ENCODE measurements at places on chromosomes 3 and 15. TPM values are rescaled to one million over a fixed set of nuclear protein-coding genes. Genes with fewer than 3 reads are reported as not detected.

GRCh38 chr3:134809427-134810051 lies 14.5 kb downstream of the EPHB1 start:
- no peak for DNase-seq

DNA sequence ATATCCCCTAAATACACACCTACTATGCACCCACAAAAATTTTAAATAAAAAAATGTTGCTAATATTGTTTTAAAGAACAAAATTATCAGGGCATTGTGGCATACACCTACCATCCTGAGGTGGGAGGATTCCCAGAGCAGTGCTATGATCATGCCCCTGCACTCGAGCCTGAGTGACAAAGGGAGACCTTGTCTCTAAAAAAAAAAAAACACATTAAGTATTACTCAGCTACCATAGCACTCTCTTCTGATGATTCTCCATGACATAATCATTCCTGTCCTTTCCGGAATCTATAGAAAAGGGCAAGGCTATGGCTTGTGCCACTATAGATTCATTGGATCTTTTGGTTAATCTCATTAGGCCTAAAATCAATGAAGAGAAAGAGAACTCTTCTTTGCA lies 77.4 kb downstream of the ACAP2 start:
- no peak for DNase-seq

Gene ESYT3
- total RNA-seq = not detected

DNA sequence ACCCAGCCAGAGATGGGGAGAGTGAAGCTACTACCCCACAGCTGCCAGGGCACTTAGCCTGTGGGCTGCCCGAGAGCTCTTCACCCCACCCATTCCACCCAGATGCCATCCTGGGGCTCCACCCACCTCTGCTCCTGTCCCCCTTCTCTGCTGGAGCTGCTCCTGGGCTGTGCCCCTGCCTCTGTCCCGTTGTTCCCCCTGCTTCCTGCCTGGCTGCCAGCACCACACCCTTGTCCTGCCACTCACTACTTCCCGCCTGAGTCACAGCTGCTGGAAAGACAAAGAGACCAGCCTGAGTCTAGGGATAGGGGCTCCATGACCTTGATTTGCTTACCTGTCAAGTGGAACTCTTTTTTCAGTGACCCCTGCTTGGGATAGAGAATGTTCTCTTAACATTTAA lies 12.4 kb downstream of the GNAI2 start:
- DNase-seq = no peak

- peak; percentile 39 for DNase-seq
These were observed 46.3 kb downstream of the GPR171 start for GRCh38 chr3:151156618-151157216.

Gene IL5RA
- not detected for total RNA-seq

Gene SAMD7
- not detected for total RNA-seq

DNA sequence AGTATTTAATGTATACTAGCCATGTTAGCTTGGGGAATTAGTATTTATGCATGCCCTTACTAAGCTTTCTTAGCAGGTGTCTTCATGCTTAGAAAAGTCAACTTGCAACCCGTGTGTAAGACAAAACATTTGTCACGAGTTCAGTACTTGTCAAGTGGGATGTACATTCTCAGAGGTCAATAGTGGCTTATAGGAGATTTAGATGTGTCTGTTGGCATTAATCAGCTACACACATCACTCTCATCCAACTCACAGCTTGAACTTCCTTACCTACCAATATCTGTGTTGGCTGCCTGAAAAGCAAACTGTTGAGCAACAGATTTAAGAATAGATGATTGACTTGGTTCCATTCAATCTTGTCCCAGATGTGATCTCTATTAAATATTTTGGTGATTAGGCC lies 109.5 kb downstream of the ROBO2 start:
- DNase-seq = no peak

Gene RTP1
- total RNA-seq = not detected

DNA sequence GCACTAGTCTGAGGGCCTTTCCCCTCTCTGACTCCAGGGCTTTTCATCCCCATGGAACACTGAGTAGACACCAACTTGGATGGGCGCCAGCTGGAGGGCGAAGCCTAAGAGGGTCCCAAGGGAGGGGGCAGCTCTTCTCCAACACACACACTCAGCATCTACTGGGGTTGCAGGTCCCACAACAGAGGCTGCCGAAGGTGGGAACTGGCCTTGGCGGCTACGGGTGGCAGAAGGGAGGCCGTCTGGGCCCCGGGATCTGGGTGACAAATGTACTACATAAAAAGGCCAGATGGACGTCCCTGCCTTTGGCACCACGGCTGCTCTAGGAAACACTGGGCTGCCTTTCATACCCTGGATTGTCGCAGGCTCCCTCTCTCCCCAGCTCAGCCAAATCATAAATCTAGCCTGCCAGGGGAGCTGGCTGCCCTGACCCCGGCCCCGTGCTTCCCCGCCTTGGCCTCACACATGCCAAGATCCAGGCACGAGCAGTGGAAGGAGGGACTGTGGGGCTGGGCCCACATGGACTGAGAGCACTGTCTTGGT lies 31.5 kb downstream of the SEMA5B start:
- DNase-seq = no peak

Measured in glomerular endothelial cell (primary cell).